ENCODE measurements at places on chromosomes 11 and 22.

DNA sequence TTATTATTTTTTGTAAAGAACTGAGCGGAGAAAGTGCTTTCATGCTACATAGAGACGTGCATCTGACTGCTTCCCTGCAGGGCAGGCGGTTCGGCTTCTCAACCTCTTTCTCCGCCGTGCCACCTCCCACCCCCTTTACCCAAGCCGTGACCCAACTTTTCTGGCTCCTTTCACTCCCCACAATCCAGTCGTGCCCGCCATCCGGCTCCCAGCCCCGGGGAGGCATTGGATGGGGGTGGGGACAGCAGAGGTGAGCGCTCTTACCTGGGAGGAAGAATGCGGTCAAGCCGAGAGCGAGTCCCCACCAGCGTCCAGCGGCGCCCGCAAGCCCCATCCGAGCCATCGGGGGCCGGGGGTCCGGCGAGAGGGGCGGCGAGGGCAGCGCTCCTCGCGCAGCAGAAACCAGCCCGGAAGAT lies 781 bp downstream of the NECTIN1 start:
- DNase-seq: no peak

DNA sequence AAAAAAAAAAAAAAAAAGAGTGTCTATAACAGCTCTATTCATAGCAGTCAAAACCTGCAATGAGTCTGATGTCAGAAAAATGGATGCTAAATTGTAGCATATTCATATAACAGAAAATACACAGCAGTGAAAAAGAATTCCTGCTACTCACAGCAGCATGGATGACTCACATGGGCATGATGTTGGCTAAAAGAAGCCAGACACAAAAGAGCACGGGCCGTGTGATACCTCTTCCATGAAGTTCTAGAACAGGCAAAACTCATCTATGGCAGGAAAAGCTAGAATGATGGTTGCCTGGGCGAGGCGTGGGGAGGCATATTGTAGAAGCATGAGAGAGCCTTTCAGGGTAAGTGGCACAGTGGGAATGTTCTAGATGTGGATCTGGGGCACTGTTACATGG lies 18.9 kb downstream of the PLAAT3 start:
- no peak for DNase-seq

DNA sequence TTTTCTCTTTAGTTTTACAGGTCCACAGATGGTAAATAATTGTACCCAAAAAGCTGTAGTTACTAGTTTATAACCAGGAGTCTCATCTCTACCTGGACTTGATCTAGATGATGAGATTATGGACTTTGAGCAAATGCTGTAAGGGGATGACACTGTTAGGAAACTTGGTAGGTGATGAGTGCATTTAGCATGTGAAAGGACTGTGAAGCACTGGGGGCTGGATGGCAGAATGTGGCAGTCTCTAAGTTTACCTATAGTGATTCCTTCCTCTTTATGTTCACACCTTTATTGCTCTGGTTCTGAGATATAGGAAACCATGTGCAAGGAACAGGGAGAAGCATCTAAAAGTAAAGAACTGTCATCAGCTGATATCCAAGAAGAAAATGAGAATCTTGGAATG lies 230.7 kb upstream of the CHORDC1 start:
- DNase-seq: no peak

- peak; percentile 48 for DNase-seq
Measured at GRCh38 chr11:2196970-2197770, 25.6 kb upstream of the TH start.

DNA sequence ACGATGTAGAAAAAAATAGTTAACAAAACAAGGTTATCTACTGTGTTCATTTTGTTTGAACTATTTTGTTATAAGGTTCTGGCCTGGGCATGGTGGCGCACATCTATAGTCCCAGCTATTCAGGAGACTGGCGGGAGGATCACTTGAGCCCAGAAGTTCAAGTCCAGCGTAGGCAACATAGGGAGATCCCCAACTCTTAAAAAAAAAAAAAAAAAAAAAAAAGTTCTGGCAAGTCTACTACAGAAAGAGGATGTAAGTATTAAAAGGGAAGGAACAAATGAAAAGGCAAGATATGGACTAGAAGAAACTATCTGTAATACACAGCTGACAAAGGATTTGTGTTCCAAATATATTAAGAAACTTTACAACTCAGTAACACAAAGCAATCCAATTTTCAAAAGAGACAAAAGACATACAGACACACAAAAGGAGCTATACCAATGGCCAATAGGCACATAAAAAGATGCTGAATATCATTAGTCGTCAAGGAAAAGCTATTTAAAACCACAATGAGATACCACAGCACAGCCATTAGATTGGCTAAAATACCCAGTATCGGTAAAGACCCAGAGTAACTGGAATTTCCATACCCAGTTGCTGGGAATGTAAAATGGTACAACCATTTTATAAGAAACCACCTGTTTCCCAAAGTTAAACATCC lies 27.4 kb downstream of the RRAS2 start:
- no peak for DNase-seq

DNA sequence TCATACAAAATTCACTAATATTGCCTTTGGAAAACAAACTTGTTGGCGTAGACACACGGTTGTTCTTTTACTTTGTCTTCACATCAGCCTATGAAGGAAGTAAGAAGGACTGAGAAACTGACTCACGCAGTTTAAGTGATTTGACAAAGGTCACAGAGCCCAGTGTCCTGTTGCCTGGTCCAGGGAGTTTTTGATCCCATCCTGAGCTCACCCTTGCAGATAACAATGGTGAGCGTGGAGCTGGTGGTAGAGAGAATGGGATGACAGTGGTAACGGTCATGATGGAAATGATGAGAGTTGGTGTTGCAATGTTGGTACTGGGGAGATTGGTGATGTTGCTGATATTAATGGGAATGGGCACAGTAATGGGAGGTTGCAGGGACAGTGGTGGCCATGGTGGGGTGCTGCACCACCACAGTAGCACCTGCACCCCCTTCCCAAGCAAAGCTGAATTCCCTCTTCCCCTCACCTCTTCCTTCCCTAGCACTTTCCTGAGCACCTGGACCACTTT lies 22.0 kb downstream of the CREB3L1 start:
- DNase-seq: no peak
